ENCODE measurements at places on chromosomes 6 and 20.
A peak's percentile ranks its signal among the peaks of the same experiment; 100 is the strongest.

DNA sequence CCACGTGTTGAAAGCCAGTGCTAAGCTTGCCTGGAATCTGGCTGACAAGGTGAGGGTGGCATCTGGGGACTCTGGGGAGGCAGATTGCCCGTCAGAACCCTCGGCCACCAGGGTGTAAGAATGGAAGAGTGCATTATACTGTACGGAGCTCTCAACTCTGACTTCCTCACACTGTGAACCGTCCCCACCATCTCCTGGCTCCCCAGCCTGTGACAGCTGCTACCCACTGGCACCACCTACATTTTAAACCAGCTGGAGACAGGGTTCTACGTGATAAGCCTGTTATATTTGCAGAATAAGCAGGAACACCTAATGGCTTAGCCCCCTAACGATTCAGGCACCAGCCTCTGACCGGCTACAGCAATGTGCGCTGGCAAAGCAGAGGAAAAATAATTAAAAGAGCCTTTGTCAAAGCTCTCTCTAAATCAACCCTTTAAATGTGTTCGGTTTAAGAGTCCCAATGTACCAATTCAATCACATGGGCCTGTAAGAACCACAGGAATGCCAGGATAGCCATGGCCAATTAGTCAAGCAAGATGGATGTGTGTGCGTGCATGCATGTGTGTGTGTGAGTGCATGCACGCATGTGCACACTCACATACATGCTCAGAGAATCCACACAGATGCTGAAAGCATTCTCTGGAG, 89.1 kb upstream of the TAB2 start:
- DNase-seq = no peak

- peak; percentile 20 for DNase-seq
Observed at GRCh38 chr20:63125838-63126601, 89.9 kb downstream of the YTHDF1 start.

GRCh38 chr6:125790358-125791150, at the start of gene NCOA7:
Gene NCOA7, plus strand, starts transcription at chr6:125790960. Its CDS starts 24,395 bp downstream, at chr6:125815355.
- peak; percentile 83 for DNase-seq

- DNase-seq = no peak
Observed at GRCh38 chr6:127641905-127642304, 64.9 kb downstream of the C6orf58 start.

DNA sequence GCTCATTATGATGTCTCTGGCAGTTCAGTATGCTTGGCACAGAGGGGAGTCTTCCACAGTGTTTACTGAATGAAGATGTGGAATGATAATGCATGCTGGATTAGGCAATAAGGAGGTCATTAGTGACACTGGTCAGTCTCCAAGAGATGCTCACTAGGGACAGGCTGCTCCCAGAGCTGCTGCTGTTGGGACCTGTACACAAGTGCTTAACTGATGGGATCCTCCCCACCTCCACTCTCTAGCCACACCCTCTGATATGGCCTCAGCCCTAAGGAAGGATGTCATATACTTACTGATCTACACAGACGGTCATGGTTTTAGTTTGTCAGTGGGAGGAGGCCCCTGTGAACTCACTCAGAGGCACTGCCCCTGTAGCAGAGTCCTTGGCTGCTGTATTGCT, 73.4 kb downstream of the MYB start:
- DNase-seq = no peak

Data from activated naive CD4-positive, alpha-beta T cell treated with anti-CD3 and anti-CD28 coated beads, Interleukin-2, amount 50 U/mL, for 72 hours (primary cell).